Stimulated activated CD4-positive, alpha-beta T cell treated with anti-CD3 and anti-CD28 coated beads, Interleukin-1b, Interleukin-23, amount 100 ng/mL, for 1 hour (primary cell): ENCODE measurements at places on chromosomes 5 and 9.
A peak's percentile ranks its signal among the peaks of the same experiment; 100 is the strongest.

- DNase-seq: no peak
Measured at GRCh38 chr9:127733614-127734013, 1.5 kb downstream of the TOR2A start.

GRCh38 chr9:7900541-7900940, 101.0 kb upstream of the DMAC1 start:
- DNase-seq: no peak

GRCh38 chr5:5303242-5303641, 119.2 kb upstream of the ICE1 start:
- no peak for DNase-seq

GRCh38 chr5:431001-431710, 11.8 kb upstream of the EXOC3 start:
- DNase-seq: peak; percentile 42

GRCh38 chr5:41817625-41818301, 52.5 kb downstream of the OXCT1 start:
- DNase-seq: no peak

DNA sequence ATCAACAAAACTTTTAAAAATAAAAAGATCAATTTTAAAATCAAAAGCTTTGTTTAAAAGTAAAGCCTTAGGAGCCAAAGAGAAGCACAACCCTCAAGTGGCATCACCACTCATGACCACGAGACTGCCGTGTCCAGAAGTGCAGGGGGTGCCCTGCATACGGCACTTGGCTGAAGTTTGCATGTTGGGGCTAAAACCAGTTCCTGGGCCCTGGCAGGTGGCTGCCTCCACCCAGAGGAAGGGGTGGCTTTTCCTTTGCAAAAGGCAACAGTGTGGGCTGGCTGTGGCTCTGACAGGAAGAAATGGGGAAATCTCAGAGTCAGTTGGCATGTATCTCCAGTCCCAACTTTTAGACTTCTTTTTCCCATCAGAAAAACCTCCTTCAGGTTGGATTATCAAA, 15.3 kb downstream of the TRMO start:
- DNase-seq: no peak

DNA sequence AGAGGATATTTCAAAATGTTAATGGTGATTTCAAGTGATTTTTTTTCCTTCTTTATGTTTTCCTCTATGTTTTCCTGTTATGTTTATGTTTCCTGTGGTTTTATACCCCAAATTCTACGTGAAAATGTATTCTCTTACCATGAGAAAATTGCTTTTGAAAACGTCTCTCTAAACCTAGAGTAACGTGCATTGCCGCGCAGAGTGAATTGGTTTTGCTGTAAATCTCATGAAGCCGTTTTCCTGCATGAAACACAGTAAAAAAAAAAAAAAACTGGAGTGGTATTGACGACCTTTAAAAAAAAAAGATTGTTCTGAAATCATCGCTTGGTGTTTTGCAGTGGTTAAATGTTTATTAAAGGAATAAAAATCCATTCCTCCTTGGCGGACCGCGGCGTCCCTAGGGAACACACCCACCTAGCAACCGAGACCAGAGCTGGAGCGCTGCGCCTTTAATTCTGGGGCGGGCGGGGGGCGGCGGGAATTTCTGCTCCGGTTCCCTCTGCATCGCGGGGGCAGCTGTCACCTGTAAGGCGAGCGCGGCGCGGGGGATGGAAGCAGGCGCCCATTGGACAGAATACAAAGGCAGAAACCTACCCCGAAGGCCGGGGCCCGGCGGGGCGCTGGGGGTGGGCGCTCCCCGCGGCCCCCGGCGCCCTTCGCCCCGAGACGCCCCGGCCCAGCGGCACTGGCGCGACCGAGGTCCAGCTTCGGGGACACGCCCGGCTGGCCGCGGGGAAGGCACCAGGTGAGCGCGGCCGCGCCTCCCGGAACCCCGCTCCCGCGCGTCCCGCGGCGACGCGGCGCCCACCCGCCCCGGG, at the start of gene SOWAHA:
Gene SOWAHA (plus strand): TSS at position 522 of the 818 bp plus-strand sequence. CDS start 320 bp downstream, outside the sequence.
- no peak for DNase-seq

- DNase-seq: no peak
Measured at GRCh38 chr9:87393706-87394230, 103.9 kb upstream of the DAPK1 start.

DNA sequence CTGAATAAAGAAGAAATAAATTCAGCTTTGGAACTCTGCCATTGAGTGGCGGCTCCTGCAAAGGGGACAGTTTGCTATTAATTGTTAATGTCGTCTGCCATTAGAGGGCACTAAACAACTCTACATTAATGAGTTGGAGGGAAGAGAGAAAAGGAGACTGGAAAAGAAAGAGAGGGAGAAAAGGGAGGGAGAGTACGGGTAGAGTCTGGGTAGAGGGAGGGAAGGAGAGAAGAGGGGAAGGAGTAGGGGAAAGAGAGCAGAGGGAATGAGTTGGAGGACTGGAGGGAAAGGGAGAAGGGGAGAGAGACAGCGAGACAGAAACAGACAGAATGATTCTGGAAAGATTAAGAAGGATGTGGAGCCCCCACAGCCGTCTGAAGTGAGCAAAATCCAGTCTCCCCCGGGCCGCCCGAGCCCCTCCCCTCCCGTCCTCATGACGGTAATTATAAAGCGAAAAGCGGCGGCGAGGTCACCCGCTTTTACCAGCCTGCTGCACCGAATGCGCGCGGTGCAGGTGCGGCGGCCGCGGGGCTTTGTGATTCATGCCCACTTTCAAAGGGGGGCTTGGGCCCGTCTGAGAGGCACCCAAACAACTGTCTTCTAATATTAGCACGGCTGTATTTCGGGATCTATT, 1.9 kb upstream of the FST start:
- DNase-seq: no peak

- DNase-seq: no peak
Measured at GRCh38 chr9:99809586-99810319, 11.9 kb upstream of the NR4A3 start.

GRCh38 chr9:22682961-22683699, 236.5 kb downstream of the DMRTA1 start:
- no peak for DNase-seq

GRCh38 chr5:58064801-58065200, 395.1 kb downstream of the PLK2 start:
- no peak for DNase-seq

- no peak for DNase-seq
Measured at GRCh38 chr5:151141535-151141934, 16.0 kb downstream of the ANXA6 start.

- DNase-seq: no peak
Measured at GRCh38 chr5:154316223-154316935, 125.8 kb downstream of the GALNT10 start.

GRCh38 chr9:86795047-86795442, 152.3 kb downstream of the GAS1 start:
- DNase-seq: no peak

DNA sequence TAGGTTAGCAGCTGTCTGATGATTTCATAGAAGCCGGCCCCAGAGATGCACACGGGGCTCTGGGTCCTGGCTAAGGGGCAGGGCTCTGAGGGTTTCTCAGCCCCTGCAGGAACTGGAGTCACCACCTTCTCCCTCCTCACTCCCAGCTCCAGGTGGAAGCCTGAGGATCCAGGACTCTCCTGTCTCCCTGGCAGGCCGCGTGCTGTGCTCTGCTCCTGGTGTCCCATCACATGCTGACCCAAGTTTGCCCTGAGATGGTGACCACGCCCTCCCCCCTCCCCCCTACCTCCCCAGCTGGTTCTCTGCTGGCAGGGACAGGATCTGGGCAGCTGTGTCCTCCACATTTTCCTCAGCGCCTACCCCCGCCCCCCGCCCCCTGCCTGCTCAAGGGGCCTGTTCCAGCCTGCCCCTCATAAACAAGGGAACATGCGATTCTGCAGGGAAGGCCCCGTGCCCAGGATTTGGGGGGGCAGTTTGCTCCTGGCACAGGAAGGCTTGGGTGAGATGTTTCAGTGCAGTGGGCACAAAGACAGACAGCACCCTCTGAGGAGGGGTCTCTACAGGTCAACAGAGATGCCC, 87.4 kb downstream of the PSD2 start:
- DNase-seq: no peak

DNA sequence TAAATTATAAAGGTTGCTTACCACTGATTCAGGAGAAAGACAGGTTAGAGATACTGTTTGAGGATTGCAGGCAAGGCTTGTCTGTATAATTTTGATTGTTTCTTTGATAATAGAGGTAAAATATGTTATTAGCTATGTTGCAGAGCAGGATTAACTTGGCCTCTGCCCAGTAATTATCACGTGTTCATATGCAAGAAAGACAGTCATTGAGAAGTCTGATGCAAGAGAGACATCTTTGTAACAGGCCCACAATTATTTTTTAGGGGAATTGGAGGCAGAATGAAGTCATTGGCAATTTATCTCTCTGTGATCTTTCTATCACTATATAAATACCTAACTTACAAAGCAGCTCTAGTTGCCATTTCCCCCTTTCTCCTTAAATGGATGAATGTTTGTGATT, 46.0 kb downstream of the SLC44A1 start:
- no peak for DNase-seq

GRCh38 chr5:88984040-88984439, 101.1 kb upstream of the MEF2C start:
- no peak for DNase-seq

DNA sequence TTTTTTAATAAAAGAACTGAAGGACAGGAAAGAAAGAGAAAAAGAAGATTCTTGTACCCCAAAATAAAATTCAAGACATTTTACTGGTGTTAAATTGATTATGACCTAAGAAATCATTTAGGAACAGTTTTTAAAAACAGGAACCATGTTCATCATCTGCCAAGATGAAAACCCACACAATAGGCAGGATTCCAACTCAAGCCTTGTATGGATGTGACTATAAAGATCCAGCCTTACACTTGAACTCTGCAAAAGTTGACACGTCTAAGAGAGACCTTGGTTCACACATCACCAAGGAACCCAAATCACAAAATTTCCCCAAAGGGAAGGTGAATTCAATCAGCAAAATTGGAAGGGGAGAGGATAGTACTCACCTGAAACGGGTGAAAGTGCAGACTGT, 82.6 kb downstream of the SMIM23 start:
- no peak for DNase-seq

DNA sequence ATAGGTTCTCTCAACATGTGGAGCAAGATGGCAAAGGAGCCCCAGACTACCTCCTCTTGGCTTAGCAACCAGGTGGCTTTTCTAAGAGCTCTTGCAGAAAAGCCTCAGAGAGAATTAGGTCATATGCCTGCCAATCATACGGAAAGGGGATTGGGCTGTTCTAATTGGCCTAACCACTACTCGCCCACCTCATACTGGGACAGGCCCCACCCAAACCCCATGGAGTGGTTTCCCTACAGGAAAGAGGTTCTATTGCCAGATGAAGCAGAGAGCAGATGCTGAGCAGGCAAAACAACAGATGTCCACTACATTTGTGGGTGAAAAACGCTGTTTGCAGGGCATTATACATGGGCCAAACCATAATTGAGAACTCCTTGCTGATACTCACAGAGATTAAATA, 29.0 kb downstream of the ABLIM3 start:
- DNase-seq: no peak

GRCh38 chr5:141795421-141795820, 82.8 kb downstream of the PCDH1 start:
- DNase-seq: no peak

- DNase-seq: no peak
Measured at GRCh38 chr5:84227236-84227635, 157.4 kb downstream of the EDIL3 start.

DNA sequence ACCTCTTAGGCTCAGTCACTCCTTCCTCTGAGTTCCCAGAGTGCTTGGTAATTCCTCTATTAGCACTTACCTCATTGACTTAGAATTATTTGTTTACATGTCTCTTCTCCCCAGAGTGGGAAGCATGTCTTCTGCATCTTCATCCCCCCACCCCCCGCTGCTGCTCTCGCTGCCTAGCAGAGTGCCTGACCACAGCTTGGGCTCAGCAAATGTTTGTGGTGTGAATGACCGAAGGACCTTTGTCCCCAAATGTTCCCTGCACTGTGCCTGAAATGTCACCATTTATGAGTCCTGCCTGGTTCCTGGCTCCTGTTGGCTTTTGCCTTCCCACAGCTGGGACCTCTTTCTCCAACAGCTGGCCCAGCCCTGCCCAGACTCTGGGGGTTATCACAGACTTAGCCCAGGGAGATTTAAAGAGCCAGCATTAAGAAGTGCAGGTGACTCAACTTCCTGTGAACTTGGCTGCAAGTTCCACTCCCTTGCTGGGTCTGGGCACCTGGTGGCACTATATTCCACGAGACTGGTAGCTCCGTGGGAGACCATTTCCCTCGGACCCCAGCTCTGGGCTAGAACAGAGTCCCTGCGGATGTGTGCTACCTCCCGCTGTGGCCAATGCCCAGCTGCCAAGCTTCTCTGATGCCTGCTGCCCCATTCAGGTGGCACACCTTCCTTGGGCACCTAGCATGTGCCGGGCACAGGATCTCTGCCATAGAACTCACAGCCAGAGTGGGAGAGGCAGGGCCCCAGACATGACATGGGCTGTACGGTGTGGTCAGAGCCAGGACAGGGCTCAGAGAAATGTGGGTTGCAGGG, 1.8 kb upstream of the HMCN2 start:
- DNase-seq: no peak

- DNase-seq: no peak
Measured at GRCh38 chr9:114114364-114114763, 15.3 kb upstream of the KIF12 start.

DNA sequence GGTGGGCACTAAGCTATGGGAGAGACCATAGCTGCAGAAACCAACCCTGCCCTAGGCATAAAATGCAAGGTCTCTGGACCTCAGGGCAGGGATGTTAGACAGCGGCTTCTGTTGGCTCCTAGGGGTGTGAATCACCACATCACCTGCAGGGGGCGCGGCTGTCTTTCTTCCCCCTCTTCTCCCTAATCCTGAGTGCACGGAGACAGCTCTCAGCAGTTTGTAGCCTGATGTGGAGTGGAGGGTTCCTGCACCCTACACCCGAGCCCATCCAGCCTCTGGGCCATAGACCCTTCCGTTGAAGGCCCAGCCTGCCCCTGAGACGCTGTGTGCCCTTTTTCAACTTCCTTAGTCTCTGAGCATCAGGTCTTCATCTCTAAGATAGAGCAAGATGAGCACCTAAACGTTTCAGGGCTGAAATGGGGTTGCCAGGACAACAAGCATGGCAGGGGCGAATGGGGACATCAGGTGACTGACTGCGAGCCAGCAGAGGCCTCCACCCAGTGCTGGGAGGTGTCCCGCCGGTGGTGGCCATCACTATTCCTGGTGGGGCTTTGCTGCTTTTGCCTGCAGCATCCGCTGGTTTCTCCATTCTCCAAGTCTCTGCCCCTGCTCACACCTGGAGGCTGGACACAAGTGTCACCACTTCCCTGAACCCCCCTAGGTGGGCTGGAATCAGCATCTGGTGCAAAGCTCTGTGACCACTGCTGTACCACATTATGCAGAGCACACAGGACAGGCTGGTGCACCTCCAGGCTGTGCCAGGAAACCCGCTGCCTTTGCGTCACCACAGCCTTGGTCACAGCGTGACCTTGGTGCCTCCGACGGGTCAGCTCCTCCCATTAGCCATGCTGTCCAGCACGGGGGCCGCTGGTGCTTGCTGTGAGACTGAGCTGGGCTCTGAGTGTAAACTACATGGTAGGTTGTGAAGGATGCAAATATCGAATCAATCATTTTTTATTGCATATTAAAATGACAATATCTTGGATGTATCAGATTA, 2.5 kb upstream of the SEC16A start:
- DNase-seq: peak; percentile 62

- no peak for DNase-seq
Measured at GRCh38 chr9:134488331-134489280, 153.0 kb upstream of the COL5A1 start.
